ENCODE measurements at places on chromosomes 2 and 18.

- DNase-seq: no peak
Measured at GRCh38 chr18:75526038-75526437, 98.5 kb upstream of the SMIM21 start.

DNA sequence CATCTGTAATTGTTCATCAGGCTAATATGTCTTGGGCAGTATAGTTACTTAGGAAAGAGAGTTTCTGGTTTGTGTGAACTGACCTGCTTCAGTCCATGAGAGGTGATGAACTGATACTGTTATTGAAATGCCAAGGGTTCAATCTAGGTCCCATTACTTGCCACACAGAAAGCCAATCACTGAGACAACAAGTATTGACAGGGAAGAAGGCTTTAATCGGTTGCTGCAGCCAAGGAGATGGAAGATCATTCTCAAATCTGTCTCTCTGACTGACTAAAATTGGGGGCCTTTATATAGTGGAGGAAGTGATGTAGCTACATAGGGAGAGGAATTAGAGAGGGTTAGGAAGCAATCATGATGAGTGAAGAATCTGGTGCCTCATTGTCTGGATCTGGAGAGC, 19.9 kb upstream of the FAM98A start:
- DNase-seq: no peak

- no peak for DNase-seq
Measured at GRCh38 chr2:123364243-123364896, 660.7 kb upstream of the CNTNAP5 start.

DNA sequence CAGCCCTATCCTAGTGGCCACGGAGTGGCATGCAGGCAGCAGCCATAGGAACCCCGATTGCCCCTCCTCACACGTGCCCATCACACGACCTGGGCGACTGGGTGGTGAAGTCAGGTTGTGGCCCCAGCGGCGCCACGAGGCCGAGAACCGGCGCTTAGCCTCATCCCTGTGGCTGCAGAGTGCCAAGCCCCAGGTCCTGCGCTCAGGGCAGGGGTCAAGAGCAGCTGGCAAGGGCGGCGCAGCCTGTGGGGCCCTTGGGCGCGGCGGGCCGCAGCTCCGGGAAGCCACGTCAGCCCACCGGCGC, 73.3 kb downstream of the RPIA start:
- DNase-seq: no peak

DNA sequence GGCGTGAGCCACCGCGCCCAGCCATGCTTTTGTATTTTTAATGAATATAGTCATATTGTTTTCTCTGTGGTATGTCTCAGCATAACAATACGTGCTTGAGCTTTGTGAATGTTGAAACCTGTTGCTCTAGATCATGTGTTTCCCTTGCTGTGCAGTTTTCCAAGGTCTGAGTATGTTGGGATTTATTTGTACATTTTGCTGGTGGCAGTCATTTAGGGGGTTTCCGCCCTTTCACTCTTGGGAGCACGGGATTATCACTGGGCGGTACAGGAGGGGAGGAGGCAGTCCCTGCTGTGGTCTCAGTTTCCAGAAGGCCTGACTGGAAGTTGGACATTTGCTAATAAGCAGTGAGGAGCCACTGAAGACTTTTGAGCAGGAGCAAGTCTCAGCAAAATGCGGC, 24.9 kb upstream of the CATIP start:
- no peak for DNase-seq

DNA sequence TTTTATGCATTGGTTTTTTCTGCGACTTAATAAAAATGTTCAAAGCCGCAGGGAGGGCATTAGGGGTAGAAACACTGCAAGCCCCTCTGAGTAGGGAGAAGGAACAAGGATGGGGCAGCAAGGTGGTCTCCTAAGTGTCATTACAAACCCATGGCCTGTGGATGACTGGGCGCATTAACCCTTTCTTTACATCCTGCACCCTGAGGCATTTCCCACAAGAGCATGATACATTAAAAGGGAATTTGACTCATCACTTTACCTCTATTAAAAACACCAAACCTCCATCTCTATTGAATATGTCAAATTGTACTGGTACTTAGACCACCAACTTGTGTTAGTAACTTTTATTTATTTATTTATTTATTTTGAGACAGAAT, 112.5 kb downstream of the VIT start:
- no peak for DNase-seq

DNA sequence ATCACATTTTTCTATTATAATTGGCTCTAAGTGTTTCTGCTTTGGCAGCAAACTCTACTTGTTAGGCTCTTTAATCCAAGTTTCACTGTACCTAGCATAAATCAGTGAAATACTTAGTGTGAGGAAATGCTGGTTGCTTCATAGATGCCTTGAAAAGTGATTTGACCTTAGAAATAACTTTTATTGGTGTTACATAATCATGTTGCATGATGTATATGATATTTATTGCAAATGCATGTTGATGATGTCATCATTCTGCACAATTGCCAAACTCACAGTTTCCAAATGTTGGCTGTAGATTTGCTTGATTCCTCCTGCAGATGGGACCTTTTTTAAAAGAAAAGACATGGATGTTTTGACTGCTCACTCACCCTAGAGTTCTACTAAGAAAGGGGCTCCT, 137.6 kb upstream of the BCL2L11 start:
- no peak for DNase-seq

GRCh38 chr18:9426753-9427152, 48.6 kb upstream of the RALBP1 start:
- no peak for DNase-seq

- no peak for DNase-seq
Measured at GRCh38 chr2:209512971-209513370, 89.1 kb downstream of the MAP2 start.

- no peak for DNase-seq
Measured at GRCh38 chr2:80300954-80301353, 3.6 kb downstream of the LRRTM1 start.

DNA sequence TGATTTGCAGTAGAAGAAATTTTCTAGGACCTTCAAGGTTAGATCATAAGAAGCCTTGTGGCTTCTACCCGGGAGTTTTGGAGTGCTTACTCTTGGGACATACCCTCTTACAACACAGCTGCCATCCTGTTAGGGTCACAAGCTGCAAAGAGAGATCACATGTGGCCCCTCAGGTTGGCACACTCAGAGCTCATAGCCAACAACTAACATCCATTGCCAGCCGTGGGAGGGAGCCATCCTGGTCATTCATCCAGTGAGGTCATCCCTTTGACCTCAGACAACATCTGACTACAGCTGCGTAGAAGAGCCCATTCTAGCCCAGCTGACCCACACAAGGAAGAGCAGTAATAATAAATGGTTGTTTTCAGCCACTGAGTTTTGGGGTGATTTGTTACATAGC, 76.9 kb upstream of the NABP1 start:
- no peak for DNase-seq

DNA sequence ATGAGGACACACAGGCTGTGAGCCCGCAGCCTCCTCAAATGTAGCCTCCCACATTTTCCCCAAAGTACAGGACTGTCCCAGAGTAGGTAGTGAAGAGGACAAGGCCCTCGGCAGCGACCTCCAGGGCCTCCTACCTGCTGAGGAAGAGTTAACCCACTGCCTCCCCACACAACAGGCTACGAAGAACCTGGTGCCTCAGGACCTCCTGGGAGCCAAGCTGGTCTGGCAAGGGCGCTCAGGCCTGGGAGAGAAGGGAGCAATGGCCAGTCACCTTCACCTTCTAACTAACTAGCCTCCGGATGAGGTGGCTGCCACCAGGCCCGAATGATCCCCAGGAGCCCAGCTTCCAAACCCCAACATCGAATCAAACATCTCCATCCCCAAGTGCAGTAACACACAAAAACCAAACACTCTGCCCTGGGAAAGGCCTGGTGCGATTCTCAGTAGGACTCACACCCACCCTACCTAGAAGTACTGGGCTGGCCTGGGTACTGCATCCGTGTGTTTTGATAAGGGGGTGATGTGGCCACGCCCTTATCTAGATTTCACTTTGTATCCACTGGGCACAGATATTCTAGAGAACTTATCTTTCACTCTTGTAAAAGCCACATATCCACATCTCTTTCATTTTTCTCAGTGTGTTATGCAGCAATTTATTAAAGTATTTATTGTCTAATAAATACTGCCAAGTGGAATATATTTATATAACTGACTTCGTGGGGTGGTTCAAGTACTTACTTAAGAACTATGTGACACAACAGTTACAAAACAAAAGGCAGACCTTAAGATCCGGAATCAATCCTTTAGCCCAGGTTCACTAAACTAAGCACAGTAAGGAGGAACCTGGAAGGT, 9.7 kb downstream of the ERFE start:
- DNase-seq: no peak

DNA sequence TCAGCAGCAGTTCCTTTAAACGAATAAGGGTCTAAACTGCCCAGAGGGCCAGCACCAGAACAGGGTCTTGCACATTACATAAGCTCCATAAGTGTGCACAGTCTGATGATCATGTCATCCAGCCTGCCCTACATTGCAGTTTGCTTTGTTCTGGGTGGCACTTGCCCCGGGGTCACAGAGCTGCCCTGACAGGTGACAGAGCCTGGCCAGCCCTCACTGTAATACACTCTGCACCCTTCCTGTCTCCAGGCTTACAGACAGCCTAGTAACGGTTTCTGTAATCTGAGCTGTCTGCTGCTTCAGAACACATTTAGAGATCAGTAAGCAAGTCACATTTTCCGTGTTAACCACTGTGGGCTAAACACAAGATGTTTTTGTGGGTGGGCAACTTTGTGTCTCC, 213.3 kb downstream of the FAM210A start:
- peak; percentile 23 for DNase-seq

- no peak for DNase-seq
Measured at GRCh38 chr2:195532255-195532627, 124.8 kb upstream of the SLC39A10 start.

- no peak for DNase-seq
Measured at GRCh38 chr18:78611201-78611800, 368.3 kb upstream of the SALL3 start.

DNA sequence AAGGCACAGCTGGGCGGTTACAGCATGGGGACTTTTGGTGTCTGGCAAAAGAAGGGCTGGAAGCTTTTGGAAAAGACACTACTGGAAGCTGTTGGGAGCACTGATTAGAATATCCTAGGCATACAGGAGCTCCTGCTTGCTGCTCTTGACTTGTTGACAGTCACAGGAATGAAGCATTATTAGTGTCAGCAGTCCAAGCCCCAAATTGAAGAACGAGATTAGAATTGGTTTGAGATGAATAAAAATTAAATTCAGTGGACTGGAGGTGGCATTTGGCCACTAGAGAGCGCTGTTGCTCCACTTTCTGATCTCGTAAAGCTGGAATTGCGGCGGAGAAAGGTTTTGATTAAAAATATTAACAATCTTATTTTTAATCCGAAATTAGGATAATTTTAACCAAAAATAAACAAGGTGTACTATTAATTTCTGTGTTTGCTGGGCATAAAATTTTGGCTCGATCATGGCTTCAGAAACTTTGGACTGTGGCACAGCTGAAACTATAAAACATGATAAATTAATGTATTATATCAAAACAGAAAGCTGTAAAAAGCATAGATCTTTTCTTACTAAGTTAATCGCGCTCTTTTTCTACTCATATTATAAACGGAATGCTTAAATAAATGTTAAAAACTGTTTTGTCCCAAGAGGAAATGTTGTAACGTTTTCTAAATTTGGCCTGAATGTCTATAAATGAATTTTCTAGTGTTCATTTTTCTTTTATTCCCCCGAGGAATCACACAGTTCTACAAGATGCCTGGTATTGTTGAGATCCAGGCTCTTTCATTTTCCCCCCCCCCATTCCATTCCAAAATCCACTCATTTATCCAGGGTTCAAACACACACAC, 2.4 kb upstream of the HOXD8 start:
- peak; percentile 72 for DNase-seq

DNA sequence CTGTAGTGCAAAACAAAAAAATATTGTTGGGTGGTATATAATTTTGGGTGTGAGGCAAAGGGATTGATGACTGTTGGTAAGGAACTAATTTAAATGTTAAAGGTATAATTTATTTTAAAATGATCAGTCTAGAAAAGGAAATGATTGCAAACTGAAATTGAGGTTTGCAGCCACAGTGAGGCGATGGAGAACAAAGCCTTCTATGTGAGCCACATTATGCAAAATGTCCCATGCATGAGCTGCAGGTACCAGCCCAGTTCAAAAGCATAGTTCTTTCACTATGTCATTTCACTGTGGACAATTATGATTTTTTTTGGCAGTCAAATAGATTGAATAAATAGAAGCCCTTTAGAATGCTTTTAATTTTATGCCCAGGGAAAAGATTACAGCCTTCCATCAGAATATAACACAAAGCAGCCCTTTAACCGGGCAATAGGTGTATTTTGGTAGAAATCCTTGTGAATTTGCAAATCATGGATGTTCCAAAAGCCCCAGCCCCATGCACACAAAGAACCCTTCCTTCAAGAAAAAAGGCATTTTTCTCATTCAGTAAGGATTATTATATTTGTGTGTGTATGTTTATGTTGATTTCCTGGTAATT, 1.7 kb downstream of the MAP2 start:
- no peak for DNase-seq

- no peak for DNase-seq
Measured at GRCh38 chr18:61619783-61620182, 273.0 kb downstream of the RNF152 start.

GRCh38 chr2:105822186-105822585, 77.5 kb downstream of the NCK2 start:
- DNase-seq: peak; percentile 45

DNA sequence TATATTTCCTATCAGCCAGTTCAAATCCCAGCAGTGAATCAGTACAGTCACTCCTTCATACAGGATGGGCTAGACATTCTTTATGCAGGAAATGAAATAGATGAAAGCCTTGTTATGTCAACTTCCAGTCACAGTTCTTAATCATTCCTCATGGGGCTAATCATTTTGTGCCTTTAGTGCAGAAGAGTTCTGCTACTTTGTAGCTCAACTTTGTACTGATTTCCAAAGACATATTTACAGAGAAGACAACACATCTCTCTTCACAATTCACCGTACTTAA, 593.9 kb upstream of the NETO1 start:
- no peak for DNase-seq

DNA sequence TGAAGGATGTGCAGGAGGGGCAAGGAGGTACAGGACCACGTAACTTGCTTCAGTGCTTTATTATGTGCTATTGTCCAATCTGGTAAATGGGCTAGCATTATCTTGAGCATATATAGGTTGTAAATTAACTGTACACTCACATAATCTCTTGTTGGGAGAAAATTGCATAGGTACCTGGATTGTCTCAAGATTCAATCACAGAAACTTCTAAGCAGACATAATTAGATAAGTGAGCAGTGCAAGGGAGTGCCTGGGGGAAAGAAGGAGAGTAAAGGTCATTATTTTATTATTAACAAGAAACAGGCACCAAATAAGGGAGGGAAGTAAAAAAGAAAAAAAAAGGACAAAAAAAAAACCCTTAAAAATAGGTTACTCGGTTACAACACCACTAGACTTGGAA, 186.2 kb downstream of the MBD5 start:
- DNase-seq: no peak

Measured in stimulated activated naive CD8-positive, alpha-beta T cell treated with anti-CD3 and anti-CD28 coated beads, Interleukin-15, Interleukin-2, amounts not matched to agents 100 U/mL and 50 U/mL, for 24 hours (primary cell).